ENCODE measurements at places on chromosomes 7 and 10.

- DNase-seq = no peak
These were observed 44.7 kb upstream of the PDGFA start for GRCh38 chr7:564176-564865.

- no peak for DNase-seq
These were observed 162.3 kb downstream of the GFRA1 start for GRCh38 chr10:116110736-116111135.

GRCh38 chr7:28704706-28705105, 253.4 kb downstream of the TRIL start:
- no peak for DNase-seq

DNA sequence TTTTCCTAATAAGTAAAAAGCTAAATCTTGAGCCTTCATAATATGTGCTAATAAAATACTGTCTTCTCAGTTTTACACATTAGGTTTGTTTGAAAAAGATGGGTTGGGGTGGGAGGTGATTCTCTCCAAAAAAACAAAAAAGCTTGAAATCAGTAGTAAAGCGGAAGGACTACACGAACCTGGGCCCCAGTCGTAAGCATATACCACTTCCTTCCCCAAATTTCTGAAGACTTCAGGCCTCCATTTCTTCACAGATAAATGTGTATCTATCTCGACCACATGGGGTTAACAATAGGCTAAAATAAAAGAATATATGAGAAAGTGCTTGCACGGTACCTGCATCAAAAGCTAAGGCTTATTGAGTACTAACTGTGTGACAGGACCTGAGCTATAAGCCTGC, 51.6 kb upstream of the PAX2 start:
- no peak for DNase-seq

GRCh38 chr7:115449689-115450088, 527.8 kb downstream of the MDFIC start:
- DNase-seq = no peak

- DNase-seq = no peak
These were observed 90.3 kb downstream of the WDR11 start for GRCh38 chr10:120941501-120941900.

DNA sequence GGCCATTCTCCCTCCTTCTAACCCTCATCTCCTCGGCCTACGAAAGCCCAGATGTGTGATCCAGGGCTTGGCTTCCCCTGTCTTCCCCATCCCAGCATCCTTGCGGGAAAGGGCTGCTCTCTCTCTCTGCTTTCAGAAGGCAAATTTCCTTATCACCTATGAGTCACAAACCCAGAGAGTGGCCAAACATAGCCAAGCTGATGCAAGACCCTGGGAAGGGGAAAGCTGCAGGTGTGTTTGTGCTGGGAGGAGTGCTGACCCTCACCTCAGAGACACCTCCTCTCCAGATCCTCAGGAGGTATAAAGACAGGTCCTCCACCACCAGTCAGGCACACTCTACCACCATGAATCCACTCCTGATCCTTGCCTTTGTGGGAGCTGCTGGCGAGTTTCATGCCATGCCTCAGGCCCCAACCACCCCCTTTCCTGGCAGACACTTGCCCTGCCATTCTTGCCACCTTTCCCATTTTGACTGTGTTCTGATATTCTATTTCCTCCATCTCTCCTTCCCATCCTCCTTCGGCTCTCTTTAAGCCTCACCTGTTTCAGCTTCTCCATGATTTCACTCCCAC, 10.6 kb upstream of the PRSS2 start:
- peak; percentile 16 for DNase-seq

GRCh38 chr7:29007127-29007526, 49.0 kb upstream of the TRIL start:
- no peak for DNase-seq
